ENCODE measurements at places on chromosomes 6 and 20.

DNA sequence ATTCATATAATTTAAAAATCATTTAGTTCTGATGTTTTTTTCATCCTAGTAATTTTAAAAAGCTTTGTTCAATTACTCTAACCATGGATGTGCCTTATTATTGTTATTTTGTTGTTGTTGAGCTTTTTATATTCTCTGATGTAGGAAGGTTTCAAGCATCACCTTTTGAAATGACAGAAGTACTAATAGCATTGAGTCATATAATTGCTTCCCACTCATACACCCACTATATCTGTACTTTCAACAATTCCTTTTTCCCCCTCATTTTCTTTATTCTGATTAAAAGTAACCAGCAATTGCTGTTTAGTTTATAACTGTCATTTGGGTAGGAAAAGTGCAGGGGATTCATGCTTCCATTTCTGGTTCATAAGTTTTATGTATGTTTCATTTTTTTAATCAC lies 38.6 kb downstream of the DNAH8 start:
- no peak for DNase-seq

DNA sequence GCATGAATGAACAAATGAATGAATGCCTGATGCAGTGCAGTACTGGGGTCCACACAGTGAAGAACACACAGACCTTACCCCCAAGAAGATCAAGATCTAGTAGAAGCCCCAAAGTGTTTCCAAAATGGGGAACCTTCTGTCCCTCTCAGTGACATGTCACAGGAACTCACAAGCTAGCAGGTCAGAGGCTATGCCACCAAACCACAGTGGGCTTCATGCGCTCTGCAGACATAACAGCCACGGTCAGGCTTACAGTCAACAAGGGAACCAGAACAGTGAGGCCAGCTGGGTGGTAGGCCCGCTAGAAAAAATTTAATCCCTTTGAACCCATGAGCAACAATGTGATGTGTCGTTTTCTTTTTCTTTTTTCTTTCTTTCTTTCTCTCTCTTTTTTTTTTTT lies 20.2 kb upstream of the ARFGEF2 start:
- no peak for DNase-seq

GRCh38 chr6:46059608-46060007 lies 43.9 kb upstream of the CLIC5 start:
- DNase-seq = no peak

GRCh38 chr6:108419934-108420609 lies 125.2 kb downstream of the AFG1L start:
- DNase-seq = no peak

DNA sequence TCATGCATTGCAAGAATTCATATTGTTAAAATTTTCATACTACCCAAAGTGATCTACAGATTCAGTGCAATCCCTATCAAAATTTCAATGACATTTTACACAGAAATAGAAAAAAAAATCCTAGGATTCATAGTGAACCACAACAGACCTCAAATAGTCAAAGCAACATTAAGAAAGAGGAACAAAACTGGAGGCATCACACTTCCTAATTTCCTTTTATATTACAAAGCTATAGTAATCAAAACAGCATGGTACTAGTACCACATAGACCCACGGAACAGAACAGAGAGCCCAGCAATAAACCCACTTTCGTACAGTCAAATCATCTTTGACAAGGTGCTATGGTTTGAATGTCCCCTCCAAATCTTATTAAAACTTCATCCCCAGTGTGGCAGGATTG lies 39.7 kb downstream of the NTSR1 start:
- no peak for DNase-seq

GRCh38 chr20:2005831-2006426 lies 12.1 kb upstream of the PDYN start:
- peak; percentile 28 for DNase-seq

DNA sequence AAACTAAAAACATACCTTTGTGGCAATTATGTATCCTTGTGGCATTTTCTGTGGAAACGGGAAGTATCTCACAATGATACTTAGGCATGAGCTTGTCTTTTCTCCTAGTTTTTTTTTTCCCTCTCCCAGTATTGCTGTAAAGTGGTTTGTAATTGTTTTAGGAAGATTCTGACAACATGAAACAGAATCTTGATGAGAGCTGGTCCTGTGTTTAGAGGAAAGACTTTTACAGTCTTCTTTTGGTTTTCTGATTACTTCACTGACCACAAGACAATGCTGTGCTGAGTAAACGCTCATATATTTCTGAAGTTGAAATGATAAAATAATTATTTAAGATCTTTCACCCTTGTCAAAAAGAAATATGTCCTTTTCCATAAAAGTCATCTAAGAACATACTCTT lies 201.2 kb downstream of the FOXC1 start:
- DNase-seq = no peak

DNA sequence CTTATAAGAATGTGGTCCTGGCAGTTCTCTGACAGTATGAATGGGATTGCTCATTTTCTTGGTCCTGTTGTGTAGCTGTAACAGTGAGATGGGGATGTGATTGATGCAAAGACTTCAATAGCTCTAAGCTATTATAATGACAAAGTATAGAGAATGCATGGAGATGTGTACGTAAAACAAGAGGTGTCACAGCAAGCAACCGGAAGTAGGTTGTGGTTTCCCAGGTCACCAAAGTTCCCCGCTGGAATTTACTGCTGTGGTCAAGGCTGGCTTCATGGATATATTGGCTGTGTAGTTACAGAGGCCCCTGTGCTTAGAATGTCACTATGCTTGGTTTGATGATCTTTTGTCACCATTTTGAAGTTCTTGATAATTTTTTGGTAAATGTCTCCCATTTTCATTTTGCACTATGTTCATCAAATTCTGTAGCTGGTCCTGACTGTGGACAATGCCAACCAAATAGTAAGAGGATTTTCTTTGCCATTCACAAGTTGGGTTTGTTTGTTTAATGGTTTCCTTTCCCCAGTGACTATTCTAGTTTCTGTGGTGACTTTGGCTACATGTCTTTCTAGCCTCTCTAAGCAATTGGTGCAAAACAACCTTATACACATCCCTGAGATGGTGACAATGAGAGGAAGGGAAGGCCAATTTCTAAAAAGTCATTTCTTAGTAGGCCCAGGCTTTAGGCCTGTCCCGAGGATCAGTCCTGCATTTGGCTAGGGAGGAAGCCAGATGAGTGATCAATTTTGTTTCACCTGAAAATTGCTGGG lies 10.5 kb downstream of the DNAH8 start:
- no peak for DNase-seq

DNA sequence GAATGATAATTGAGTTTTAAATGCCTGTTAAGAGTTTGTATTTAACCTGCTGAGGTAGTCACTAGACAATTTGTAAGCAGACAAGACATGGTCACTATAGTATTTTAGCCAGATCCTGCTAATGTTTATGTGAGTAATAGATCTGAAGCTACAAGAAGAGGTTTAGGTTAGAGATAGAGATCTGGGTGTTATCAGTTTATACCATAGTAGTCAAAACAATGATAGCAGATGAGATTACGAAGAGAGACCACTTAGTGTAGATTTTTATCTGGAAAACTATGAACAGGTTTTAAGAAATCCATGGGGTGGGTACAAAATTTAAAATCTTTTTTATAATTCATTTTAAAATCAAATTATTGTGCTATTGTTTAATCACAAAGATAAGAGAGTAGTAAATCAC lies 47.5 kb downstream of the PHIP start:
- no peak for DNase-seq

- DNase-seq = no peak
These were observed 76.1 kb upstream of the FOXQ1 start for GRCh38 chr6:1235825-1236224.

- DNase-seq = no peak
These were observed at the start of the genes DUSP15 and TTLL9 for GRCh38 chr20:31869942-31870725. DUSP15 (minus strand) TSS chr20:31870527; CDS start chr20:31870337, 190 bp downstream. TTLL9 (plus strand) TSS chr20:31870634; CDS start chr20:31871127, 493 bp downstream.

DNA sequence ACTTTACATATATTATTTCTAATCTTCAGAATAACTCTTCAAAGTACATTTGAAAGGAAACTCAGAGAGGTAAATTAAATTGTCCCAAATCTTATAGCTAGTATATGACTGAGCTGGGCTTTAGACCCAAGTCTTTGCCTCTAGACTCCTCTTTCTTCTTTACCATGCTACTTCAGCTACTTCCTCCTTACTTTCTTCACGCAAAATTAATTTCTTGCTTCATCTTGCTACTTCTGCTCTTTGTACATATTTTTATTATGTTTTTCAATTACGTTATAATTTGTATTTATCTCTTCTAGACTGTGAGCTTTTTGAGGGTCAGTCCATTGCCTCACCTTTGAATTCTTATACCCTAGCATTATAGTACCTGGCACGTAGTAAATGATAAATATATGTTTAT lies 5.3 kb downstream of the TMEM170B start:
- no peak for DNase-seq

- no peak for DNase-seq
These were observed 95.0 kb downstream of the THBS2 start for GRCh38 chr6:169158691-169159090.

GRCh38 chr6:43845646-43846045 lies 75.6 kb downstream of the VEGFA start:
- no peak for DNase-seq

DNA sequence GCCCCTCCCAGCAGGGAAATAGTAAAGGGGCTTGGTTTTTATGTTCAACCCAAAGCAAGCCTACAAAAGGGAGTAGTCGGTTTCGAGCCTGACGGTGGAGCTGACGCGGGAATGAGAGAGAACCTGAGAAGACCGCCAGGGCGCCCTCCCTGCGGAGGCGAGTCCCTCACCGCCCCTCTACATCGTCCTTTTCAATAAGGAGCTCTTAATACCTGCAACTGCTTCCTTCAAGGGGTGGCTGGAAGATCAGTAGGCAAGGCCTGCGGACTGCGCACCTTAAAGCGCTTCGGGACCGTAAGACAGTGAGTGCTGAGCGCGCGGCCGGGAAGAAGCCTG lies 709 bp upstream of the ZNF76 start:
- no peak for DNase-seq

DNA sequence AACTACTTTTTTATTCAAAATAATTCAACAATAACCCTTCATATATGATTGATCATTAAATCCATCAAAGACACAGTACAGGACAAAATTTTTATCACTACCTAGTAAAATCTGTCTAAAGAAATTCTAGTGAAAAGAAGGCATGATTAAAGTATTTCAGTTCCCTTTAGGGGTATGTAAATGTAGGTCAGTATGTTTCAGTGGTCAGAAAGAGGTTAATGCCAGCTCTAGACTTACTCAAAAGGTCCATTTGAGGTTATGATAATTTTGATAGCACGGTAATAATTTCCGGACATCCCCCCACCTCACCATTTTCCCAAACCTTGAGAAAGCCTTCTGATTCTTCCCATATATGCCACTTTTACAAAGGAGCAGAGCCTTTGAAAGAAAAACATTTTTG lies 193.5 kb upstream of the ID4 start:
- no peak for DNase-seq

DNA sequence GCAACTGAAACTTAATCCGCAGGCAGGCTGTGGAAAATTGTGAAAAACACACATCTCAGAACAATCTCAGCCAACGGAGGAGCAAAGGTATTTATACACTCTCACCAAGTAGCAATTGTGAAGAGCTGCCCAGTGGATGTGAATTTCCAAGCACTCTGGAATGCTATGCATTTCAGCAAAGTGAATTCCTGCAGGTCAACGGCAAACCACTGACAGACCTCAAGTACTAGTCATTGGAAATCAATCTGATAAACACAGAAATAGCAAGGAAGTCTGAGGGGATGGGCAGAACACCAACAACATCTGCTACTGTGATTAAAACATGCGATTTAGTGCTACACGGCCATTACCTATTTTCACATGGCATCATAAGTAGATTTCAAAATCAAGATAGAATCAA lies 429.1 kb downstream of the HTR1B start:
- no peak for DNase-seq

DNA sequence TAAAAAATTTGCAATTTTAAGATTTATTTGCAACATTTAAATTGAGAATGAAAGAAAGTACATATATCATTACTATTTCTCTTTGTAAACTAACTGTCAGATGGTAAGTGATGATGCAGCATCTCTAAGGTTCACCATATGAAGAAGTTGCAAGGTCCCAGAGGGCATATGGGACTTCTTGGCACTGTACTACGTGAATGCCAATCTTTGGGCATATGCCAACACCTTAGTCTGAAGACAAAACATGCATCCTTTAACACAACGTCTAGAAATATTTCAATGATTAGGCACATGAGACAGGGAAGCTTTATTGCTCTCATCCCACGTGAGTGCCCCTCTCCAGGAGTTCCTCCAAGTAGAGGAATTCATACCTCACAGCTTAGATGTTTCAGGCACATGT lies 66.8 kb downstream of the CDK19 start:
- no peak for DNase-seq

- peak; percentile 25 for DNase-seq
These were observed 822 bp downstream of the ELOVL4 start for GRCh38 chr6:79946272-79947190.

DNA sequence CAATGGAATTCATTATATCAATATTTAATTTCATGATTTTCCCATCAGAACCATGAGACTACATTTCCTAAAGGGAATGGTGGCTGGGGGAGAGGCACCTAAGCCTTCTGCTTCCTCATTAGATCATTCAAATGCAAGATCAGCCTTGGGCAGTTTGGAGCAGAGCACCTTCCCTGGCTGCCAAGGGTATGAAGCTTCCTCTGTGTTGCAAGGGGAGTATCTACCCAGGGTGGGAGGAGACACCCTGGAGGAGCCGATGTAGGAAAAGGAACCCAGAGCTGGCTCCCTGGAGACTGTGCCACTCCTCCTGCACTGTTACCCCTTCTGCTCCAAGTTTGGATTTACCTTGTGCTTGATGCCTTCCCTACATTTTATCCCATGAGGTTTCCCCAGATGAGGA lies 299.7 kb upstream of the PRDM1 start:
- no peak for DNase-seq

- DNase-seq = no peak
These were observed 291.8 kb downstream of the BMP7 start for GRCh38 chr20:56974499-56975250.

GRCh38 chr20:62254021-62254724 lies 15.9 kb downstream of the OSBPL2 start:
- DNase-seq = no peak

DNA sequence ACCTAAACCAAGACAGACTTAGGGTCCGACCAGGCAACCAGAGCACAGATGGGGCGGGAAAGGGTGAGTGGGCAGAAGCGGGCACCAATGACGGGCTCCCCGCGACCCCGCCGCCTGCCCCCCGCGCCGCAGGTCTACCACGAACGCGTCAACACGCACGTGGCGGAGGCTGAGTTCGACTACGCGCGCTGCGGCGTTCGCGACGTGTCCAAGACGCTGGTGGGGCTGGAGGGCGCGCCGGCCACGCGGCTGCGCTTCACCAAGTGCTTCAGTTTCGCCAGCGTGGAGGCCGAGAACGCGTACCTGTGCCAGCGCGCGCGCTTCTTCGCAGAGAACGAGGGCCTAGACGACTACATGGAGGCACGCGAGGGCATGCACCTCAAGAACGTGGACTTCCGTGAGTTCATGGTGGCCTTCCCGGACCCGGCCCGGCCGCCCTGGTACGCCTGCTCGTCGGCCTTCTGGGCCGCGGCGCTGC lies 5.1 kb downstream of the TMEM151B start:
- DNase-seq = no peak

- no peak for DNase-seq
These were observed 175.6 kb downstream of the AIG1 start for GRCh38 chr6:143236151-143236798.

All from CD4-positive, alpha-beta T cell treated with Interleukin-4 for 4 hours (primary cell).